LHCN-M2 (cell line): ENCODE measurements at places on chromosomes 6 and 20.

- no peak for DNase-seq
Measured at GRCh38 chr20:53425941-53426340, 167.7 kb downstream of the ZNF217 start.

DNA sequence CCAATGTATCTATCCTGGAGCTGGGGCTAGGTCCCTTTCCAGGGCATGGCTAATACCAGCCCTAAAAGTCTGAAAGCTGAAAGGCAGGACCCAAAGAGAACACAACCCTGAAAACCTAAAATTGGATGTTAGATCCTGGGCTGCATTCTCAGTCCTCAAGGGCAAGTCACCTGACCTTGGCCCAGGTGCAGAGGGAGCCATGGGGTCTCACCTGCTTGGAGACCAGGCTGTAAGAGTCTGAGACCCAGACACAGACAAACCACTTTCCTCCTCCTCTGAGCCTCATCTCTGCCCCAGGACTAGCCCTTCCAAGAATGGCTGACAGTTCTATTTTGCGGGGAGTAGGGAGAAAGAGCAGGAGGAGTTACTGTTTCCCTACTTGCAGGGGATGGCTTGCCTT is 60.0 kb downstream of the EFCAB8 start:
- DNase-seq = no peak

DNA sequence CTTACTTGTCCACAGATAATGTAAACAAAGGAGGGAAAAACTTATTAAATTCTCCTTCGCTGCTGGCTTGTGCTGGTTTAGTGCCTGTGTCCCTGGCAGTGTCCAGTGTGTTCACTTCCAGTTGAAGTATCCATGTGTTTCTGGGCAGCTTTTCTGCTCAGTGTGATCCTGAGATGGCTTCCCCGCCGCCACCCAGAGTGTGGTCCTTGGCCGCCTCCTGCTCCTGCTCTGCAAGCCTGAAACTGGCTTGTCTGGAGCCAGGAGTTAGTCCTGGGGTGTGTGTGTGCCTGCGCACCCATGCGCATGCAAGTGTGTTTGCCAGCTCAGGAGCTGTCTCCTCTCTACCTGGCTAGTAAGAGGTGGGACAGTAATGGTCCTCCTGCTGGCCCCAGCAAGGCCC is 7.2 kb downstream of the BTBD3 start:
- DNase-seq = no peak

DNA sequence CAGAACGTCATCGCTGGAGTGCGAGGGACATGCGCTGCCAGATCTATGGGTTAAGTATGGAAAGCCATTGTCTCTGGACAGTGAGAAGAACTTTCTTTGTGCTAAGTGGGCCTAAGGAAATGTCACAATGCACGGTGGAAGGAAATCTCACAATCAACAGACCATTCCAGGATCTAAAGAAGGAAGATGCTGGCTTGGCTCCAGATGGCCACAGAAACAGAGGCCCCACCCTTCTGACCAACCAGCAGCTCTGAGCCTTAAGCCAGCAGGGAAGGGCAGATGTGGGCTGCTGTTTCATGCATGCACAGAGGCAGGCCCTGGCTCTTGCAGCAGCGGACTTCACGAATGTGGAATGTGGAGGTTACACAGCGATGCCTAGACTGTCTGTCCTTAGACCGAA is 156.3 kb downstream of the SOBP start:
- DNase-seq = no peak

DNA sequence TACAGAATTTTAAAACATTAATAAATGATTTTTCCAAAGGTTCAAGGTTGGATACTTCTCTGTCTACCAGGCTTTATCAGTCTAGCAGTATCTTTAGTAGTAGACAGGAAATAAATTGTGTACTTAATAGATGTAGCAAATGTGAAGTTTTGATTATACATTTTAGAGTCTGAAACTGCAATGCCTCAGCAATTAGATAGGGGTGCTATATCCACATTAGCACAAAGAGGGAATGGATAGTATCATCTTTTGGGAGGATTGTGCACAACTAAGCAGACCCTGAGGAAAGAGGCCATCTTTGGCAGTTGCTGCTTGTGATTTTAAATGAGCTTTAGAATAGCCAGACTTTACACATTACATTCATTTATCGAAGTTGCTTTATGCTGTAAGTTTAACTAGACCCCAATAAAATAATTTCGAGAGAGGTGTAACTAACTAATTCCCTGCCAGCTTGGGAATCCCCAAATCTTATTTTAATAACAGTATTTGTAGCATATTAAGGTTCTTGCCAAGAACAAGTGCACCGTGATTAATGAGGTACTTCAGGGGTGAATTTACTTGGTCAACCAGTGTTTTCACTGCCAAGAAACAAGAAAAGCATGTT is 2.8 kb downstream of the KCNQ5 start:
- DNase-seq = peak; percentile 49
